Tibial artery (tissue), 4 donors: ENCODE measurements at places on chromosomes 12 and 14.

DNA sequence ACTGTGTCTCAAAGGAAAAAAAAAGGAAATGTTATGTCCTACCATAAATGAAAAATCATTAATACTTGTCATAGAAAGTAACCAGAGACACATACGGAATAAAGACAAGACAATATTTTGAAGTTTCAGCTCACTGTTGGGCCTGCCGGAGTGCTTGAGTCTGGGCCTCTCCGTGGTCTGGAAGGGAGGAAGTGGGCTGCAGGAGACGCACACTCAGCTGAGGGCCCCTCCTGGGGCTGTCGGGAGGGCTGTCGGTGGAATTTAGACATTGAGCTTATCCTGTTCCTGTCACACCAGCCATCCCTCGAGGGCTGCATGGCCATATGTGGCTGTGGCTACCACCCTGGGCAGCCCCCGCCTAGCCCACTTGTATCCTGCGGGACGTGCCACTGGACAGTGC is 80.6 kb downstream of the DDX51 start:
- no peak for DNase-seq

GRCh38 chr14:55302367-55303124 is 31.3 kb downstream of the FBXO34 start:
- no peak for DNase-seq

- DNase-seq: no peak
Observed at GRCh38 chr12:70664465-70664881, 27.2 kb upstream of the PTPRB start.

DNA sequence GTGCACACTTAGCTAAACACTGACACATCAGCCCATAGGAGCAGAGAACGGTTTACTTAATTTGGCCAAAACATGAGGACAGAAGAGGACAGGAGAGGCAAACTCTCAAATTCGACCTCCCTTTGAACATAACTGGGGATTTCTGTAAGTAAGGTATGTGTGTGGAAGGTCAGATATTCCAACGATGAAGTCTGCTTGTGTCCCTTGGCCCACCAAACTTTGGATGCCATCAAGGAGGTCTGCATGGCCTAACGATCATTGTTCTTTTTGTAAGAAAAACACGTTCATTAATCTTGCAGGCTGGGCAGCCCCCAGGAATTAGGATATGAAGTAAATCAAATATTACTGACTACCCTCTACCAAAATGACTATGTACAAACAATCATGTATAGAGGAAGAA is 908.5 kb upstream of the ATXN7L3B start:
- DNase-seq: no peak

GRCh38 chr14:101291390-101291789 is 269.9 kb upstream of the DIO3 start:
- no peak for DNase-seq

- DNase-seq: no peak
Observed at GRCh38 chr12:107654873-107655272, 30.7 kb upstream of the PWP1 start.

GRCh38 chr12:49865109-49865781 is 22.3 kb upstream of the BCDIN3D start:
- DNase-seq: no peak

DNA sequence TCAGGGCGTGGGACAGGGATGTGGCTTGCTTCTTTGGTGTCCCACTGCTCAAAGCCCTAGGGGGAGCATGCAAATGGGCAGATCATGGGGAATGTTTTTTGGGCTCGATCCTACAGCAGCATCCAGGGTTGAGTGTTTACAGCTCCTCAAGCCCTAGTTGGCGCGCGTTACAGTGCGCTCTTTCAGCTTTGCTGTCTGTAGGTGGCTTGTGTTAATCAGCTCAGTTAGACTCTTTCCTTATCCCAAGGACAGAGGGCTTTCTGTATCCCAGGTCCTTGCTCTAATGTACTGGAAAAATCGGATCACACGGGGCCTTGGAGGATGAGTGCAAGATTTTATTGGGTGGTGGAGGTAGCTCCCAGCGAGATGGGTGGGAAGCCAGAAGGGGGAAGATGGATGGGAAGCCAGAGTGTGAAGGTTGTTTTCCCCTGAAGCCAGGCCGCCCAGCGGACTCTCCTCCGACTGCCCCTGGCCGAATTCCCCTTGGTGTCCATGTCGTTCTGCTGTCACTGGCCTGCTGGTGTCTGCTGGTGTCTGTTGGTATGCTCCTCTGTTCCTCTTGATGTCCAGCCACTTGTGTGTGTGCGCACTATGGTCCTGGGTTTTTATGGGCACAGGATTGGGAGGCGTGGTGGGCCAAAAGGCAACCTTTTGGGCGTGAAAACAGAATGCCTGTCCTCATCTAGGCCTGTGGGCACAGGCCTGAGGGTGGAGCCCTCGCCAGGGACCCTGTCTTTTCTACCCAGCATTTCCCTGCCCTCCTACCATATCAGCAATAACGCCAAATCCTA is 10.7 kb upstream of the TXNRD1 start:
- no peak for DNase-seq

DNA sequence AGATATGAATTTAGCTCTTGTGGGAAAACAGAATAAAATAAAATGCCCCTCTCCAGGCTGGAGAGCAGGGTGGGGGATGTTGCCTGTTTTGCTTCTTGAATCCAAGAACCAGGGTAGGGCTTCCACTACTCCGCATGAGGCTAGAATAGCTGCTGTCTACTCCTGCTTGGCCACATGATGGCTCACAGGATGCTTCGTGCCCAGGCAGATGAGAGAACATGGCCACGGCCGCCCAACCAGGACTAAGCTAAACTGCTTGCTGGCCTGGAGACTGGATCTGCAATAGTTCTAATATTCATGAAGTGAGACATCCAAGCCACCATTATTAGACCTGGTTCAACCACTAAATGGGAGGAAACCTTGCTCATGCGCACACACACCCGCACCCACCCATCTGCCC is 122.2 kb upstream of the METAP2 start:
- peak; percentile 29 for DNase-seq

GRCh38 chr14:30995689-30996088 is 29.8 kb upstream of the AP4S1 start:
- DNase-seq: no peak

DNA sequence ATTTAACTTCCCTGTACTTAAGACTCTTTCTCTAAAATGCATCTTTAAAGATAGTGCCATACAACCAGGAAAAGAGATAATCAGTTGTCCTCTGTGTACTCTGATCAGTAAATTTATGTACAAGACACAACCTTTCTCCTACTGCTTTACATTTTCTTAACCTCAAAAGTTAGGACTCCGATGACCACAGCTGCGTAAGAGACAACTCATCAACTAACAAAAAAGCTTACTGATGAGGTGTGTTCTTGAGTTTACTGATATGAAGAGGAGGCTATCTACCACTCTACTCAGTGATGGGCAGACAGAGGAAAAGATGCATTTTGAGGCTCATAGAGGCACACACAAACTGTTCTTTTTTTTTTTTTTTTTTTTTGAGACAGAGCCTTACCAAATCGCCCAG is 71.4 kb upstream of the HIF1A start:
- DNase-seq: no peak

GRCh38 chr14:32400480-32400879 is 71.4 kb downstream of the AKAP6 start:
- no peak for DNase-seq

DNA sequence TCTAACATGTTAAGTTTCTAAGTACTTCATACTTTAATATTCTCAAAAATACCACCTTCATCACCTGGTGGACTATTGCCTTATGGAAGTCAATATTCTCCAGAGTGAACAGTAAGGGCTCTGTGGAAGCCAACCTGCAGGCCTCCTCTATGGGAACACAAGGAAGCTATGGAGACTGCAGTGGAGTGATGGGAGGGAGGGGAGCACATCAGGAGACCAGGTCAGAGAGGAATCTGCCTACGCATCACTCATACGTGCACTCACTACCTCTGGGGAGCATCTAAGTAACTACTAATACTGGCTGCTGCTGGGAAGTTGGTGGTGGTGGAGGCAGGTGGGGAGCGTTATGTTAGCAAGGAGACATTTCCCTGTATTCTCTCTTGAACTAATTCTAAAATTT is 19.9 kb downstream of the HECTD4 start:
- no peak for DNase-seq

DNA sequence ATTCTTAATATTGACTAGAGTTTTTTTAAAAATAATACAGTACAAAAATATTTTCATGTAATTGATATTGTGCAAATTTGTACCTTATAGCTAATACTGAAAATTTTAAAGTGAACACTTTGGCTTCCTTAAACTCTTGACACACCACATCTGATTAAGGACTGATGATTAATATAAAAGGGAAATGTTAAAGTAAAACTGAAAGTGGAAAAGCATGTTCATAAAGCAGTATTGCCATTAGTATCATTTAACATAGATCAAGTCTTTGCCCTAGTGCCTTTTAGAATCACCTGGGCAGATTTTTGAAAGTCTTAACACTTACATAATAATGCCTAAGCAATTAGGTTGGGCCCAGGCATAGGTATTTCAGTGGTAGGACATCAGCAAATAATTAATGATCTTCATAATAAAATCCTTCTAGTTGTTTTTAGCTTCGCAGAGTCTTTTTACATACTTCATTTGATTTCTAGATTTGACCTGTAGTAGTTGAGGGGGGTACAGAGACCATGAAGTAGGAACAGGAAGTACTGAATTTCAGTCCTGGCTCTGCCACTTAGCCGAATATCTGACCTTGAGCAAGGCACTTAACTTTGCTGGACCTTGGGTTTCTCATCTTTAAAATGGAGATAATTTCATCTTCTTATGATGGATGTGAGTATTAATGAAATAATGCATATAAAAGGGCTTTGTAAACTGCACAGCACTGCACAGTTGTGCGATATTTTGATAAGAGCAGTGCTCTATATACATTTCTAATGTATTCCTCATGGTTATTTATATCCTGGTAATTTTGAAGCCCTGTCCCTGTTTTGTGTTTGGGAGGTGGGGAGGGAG is 43.7 kb downstream of the MARK3 start:
- no peak for DNase-seq

GRCh38 chr14:53626761-53627160 is 329.9 kb downstream of the BMP4 start:
- DNase-seq: no peak

- no peak for DNase-seq
Observed at GRCh38 chr12:55874443-55874842, 31.7 kb upstream of the MMP19 start.

GRCh38 chr14:81166121-81166520 is 54.6 kb downstream of the GTF2A1 start:
- no peak for DNase-seq

DNA sequence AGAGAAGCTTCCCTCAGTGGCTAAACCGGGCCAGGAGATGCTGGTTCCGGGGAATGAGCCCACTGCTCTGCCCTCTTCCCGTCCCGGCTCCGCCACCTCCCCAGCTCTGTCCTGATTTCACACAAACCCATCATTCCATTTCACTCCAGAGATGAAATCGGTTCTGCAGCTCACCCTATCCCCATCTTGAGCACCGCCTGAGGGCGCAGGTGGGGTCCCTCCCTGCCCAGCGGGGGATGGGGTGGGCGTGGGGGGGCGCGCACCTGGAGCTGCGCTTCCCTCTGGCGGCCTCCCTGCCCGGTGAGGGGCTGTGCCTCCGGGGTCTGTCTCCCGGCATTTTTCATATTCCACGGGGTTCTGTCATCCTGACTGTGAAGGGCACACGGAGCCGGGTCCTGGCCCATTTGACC is 44.7 kb downstream of the NOC4L start:
- DNase-seq: no peak

- DNase-seq: no peak
Observed at GRCh38 chr12:24595652-24596235, 353.2 kb downstream of the BCAT1 start.

GRCh38 chr12:7060353-7060954 is at the start of gene C1S:
C1S (plus strand) TSS chr12:7060718; CDS start chr12:7061913, 1,195 bp downstream.
- DNase-seq: peak; percentile 94

GRCh38 chr12:52694151-52694550 is 9.2 kb downstream of the KRT77 start:
- no peak for DNase-seq

DNA sequence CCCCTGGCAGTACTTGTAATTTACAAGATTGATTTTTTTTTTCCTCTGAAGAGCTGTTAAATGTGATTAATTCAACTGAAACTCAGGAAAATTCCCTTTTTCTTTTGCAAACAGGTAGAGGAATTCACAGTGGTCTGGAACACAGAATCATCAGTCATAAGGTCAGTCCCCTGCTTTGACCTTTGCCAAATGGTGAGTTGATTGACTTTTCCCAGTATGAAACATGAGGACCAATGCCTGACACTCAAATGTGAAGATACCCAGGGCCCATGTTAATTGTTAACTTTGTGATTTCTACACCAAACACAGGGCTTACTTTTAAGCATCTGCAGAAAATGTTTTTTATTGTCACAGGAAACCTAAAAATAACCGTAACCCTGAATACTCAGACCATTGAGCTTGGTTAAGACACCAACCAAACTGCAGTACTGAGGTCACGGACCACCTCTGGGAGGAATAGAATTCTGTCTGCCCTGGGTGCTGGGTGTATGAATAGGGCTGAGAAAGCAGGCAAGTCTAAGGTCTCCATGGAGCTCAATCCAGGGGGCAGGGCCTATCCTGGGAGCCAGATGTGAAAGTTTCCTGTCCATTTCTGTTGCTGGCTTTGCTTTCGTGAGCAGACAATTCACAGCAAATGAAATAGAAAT is 192.4 kb downstream of the TMX1 start:
- no peak for DNase-seq

DNA sequence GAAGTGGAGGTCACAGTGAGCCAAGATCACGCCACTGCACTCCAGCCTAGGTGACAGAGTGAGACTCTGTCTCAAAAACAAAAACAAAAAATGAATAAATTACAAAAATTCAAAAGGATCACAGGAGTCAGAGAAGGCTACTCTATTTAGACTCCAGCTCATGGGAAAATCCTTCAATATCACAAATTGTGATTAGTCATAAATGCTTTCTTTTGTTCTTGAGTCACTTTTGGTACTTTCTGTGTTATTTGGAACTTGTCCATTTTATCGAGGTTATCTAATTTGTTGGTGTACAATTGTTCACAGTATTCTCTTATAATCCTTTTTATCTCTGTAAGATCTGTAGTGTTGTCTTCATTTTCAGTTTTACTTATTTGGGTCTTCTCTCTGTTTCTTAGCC is 18.9 kb downstream of the ALDH2 start:
- DNase-seq: no peak

DNA sequence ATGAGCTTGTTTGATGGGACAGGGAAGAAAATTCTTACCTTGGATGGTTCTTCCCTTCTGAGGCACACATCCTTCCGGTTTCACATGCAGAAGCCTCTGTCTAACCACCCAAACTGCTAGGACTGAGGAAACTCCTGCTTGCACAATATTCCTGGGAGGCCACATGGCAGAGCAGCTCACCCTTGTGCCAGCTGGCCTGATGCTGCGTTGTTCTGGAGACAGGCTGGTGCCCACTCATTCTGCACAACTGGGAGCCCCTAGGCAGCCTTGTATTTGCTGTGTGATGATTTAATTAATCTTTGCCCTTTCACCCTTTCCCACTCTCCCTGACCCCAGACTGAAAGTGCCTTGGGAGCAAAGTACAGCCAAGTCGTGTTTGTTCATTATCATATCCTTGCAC is 130.8 kb downstream of the RTN1 start:
- peak; percentile 60 for DNase-seq
